ENCODE measurements at places on chromosomes 5 and 9.

DNA sequence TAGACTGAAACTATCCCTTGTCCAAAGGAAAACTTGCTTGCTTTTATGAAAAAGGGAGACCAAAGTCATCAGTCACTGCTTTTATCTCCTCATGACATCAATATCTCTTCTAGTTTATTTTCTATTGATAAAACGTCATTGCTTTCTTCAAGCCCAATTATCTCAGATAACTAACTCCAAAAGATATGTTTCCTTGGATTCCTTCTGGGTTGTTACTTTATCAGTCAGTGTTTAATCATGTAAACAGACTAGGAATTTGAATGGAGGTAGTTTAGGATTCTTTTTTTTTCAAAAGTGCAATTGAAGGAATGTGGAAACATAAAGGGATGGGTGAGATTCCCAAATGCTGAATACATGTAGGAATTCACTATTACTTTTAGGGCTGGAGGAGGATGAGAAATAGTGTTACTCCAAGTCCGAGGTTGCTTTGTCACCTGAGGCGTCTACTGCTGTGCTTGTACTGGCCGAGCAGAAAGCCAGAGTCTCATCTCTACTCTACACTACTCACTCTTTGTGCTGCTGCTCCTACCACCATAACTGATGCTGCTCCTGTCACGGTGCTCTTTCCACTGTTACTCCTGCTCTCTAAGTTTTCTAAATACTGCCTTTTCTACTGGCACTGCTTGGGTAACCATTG lies 1697.1 kb upstream of the NUDT12 start:
- DNase-seq, result no peak

GRCh38 chr5:74839229-74839628 lies 27.0 kb downstream of the FAM169A start:
- DNase-seq, result no peak

GRCh38 chr9:123816817-123817472 lies 113.0 kb downstream of the DENND1A start:
- DNase-seq, result no peak

DNA sequence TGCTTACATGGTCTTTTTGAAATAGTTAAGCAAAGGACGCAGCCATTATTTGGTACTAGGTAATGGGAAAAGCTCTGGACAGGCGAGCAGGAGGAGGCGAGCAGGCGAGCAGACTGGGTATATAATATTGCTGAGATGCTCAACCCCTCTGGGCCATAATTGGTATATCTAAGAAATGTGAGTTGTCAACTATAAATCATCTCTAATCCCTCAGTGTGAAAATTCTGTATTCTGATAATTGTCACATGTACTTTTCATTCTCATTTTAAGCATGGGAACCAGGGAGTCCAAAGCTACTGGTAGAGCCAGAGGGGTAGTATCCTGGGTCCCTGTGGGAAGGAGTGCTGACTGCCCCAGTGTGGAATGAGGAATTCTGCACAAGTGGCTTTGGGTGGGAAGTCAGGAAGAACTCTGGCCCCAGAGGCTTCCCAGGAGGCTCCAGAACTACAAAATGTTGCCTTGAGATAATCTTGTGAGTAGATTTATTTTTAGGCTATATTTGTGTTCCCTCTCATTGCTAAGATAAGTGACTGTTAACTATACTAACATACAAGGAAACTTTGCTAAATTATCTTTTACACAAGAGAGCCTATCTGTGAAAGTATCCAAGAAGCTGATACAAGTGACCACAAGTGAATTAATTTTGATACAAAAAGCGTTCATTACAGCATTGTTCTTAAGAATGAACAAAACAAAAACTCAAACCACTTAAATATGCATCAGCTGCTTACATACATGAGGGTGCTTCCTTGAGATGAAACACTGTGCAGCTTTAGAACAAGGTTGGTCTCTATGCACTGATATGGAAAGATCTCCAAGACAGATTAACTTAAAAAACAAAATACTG lies 70.5 kb upstream of the TNFAIP8 start:
- no peak for DNase-seq

DNA sequence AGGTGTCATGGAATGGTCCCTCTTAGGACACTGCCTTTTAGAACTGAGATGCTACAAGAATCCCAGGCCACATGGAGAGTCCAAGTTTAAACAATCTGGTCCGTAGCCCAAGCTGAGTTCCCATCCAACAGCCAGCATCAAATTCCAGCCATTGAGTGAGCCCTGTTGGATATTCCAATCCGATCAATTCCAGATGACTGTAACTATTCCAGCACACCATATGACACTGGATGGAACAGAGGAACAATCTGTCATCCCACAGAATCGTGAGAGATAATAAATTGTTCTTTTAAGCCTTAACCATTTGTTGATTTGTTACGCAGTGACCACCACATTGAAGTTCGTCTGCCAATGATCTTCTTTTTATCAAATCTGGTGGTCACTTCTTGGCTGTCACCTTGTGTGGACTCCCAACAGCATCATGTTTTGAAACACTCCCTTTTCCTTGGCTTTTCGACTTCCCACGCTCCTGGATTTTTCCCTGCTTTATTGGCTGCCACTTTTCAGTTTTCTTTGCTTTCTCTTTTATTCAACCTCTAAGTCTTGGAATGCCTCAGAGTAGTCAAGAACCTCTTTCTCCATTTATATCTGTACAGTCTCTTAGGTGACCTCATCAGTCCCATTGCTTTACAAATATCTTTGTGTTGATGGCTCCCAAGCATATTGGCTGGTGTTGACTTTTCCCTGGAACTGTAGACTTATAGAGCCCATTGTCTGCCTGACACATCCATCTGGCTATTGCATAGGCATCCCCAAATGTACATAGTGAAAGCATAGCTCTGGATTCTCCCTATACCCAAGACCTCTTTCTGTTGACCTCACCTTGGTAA lies 46.1 kb downstream of the TNFSF15 start:
- no peak for DNase-seq

- no peak for DNase-seq
Observed at GRCh38 chr9:95053611-95054570, 263.6 kb downstream of the FANCC start.

GRCh38 chr9:136541179-136541578 lies 4.7 kb downstream of the NOTCH1 start:
- DNase-seq, result no peak

DNA sequence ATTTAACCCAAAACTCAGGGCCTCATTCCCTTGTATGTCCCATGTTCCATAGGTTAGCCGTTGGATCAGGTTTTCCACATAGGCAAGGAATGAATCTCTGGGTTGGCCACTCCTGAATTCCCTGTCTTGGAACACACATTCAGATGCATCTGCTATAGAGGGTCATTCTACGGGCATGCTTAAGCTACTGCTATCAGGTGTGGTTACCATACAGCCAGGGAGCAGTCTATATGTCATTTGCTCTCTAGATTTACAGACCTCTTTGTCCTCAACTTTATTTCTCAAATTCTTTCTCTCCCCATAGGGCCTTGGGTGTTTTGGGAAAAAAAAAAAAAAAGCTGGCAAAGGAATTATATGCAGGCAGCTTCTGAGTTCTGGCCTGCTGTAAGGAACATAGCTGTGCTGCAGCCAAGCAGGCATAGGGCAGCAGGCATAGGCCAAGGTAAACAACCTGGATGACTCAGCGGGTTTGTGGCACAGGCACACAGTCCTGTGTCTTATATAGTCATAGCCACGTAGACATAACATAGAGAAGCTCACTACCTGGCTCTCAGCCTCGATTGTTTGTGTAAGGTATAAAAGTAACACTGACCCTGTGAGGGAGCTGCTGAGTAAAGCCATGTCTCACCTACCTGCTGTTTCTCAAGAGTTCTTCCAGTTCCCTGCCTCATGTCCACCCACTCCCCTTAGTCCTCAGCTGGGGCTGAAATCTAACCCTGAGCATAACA lies 141.5 kb downstream of the OSTF1 start:
- no peak for DNase-seq

GRCh38 chr5:78647838-78648358 lies 674 bp downstream of the LHFPL2 start:
- DNase-seq, result no peak

DNA sequence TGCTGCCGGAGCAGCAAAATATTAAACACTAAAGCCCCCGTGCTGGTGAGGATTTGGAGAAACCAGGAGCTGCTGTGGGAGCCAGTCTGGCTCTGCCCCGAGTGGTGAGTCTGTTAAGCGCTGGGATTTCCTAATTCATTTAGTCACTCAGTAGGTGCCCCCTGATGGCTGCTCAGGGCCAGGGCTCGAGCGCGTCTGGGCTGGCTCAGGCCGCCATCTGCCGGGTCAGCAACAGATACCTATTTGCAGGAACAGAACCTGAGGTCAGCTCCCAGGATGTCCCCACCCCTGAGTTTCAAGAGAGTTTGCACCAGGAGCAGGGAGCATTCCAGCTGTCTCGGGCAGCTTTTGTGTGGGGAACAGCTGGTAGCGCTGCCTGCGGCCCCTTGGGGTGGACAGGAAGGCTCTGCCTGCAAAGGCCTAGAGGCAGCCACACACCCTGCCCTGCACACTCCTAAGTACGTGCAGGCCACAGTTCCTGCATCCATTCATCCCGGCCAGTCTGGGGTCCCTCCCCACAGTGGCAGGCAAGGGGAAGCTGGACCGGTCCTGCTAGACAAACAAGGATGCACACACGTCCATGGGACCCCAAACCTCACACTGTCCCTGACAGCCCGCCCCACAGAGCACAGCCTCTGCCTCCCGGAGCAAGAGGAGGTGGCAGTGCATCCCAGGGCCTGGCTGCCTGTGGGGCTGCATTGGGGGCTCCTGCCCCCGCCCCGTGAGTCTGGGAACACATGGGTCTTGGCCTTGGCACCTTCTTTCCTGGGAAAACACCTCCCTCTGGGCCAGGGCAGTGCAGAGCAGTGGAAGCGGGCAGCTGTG lies 83.7 kb downstream of the ADAMTS2 start:
- no peak for DNase-seq

DNA sequence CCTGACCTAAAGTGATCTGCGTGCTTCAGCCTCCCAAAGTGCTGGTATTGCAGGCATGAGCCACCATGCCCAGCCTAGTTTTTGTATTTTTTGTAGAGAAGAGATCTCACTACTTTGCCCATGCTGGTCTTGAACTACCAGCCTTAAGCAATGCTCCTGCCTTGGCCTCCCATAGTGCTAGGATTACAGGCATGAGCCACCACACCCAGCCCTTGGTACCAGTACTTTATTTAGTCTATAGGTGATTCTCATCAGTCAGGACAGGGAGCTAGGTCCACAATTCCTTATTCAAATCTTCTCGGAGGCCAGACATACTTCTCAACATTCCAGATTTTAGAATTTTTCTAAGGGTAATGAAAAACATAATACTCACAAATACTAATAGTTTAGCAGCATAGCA lies 8.4 kb downstream of the ZNF131 start:
- no peak for DNase-seq

DNA sequence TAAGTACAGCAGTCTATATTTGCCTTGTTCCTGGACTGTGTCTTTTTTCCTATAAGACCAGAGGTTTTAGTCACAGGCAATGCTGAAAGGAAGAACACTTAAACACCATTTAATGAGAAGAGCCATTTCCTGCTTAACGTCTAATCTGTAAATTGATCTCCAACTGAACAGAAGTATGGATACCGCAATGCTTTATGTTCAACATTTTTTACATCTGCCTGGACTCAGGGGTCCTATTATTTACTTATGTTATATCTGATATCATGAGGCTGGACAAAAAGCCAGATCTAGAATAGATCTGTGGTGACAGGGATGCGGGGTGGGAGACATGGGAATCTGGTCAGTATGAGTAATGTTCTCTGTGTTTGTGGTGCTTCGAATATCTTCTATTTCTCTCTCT lies 334.6 kb upstream of the MPDZ start:
- no peak for DNase-seq

DNA sequence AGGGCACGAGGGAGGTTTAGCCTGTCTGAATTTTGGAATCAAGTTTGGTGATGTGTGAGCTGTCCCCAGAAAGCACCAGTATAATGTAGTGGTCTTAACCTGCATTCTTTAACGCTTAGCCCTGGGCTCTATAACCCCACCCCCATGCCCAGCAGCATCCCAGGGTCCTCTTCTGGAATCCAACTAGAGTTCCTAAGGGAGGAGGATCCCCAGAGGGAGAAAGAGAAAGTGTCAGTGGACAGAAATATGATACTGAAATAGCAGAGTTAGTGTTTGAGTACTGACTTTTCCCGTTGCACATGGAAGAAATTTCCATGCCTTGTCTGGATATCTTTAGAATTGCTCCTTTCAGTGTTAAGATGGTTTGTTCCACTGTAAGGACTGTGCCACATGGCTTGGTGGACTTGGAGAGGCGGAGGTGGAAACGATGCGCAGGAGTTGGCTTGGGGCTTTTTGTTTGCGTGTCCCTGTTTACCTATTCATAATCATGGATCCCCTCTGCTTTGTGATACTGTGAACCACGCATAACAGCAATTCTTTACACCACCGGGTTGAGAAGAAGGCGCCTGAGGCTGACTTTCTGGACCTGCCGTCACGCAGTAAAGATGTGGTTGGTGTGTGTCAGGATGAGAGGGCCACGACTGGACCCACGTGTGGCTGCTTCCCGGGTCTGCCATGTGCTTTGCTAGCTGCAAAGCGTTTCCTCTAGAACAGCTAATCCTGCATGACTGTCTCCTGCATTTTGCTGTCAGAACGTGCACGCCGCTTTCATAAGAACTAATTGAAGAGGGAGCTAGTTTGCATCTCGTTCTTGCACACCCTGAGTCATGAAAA lies 142.3 kb downstream of the SMARCA2 start:
- DNase-seq, result no peak

DNA sequence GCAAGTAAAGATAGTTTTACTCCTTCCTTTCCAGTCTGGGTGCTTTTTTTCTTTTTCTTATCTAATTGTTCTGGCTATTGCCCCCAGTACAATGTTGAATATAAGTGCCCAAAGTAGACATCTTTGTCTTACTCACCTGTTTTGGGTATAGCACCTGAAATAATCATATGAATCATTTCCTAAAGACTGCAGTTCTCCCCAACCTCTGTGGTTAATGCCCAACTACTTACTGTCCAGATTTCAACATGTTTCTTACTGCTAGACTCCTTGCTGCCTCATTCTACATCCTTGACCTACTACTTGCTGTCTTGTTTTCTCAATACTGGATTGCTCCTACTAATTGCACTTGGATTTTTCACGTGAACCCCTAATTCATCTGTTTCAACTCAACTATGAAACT lies 8.8 kb upstream of the HSDL2 start:
- DNase-seq, result no peak

DNA sequence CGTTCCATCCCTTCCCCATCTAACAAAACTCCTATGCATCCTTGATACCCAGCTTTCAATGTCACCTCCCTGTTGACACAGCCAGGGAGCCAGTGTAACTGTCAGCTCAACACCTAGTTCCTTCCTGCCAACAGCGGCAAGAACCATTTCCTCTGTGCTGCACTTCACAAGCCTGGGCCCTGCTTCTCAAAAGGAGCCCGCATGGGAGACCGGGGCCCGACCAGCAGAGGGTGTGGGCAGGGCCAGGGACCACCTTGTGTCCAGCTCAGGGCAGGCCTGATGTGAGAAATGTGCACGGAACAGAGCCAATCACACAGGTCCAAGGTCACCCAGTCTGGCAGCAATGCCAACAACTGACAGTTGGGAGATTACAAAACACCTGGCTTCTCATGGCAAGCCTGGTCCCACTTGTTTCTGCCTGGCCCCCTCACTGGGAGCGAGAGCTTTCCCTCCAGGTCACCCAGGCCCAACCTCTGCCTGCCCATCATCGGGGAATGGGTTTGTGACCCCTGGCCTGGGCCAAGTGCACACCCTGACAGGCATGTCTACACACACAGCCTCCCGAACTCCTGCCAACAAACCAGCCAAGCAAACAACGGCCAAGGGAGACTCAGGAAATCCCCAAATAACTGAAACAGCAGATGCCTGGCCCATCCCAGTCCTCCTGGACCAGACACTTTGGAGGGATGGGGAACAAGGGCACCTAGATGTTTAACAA lies 3.1 kb downstream of the RNF44 start:
- no peak for DNase-seq

- no peak for DNase-seq
Observed at GRCh38 chr5:78331523-78332080, 28.8 kb upstream of the SCAMP1 start.
